Progenitor cell of endocrine pancreas (in vitro differentiated cells): ENCODE measurements at places on chromosomes 6 and 20.
A peak's percentile ranks its signal among the peaks of the same experiment; 100 is the strongest.

DNA sequence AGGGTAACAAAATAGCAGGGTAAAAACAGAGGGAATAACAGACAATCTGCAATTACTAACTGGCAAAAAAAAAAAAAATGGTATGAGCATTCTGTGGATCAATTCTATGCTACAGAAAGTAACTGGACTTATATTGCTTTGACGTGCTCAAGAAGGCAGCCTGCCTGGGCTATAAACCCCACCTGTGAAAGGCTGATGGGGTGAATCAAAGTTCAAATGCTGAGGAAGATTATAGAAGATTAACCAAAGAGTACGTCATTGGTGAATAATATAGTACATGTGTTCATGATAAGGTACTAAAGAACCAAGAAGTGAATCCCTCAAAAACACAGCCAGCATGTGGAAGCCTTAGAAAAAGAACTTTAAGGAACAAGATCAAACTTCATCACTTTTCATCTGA is 441.9 kb upstream of the PTCHD4 start:
- no peak for DNase-seq

DNA sequence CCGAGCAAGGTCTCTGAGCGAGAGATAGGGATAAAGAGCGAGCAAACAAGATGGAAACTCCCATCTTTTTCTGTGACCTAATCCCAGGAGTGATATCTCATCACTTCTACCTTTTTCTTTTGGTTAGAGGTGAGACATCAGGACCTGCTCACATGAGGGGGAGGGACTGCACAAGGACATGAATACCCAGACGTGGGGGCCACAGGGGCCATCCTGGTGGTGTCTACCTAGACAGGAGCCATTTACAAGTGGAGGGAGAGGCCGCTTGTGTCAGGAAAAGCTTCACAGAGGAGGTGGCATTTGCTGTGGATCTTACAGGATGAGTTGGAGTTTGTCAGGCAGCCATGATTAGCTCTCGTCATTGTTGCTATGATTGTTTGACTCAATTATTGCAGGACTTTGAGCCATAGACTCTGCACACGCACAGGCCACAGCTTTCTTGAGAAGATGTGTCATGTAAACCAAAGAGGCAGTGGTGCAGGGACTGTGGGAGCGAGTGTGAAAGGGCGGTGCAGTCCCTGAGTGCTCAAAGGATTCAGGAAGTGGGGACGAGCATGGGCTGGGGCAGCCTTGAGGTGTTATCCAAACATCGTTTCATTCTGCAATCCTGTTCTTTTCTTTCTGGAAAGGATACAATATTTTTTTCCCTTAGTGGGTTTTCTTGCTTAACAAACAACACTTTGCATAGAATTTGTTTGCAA is 7.7 kb downstream of the NPEPL1 start:
- no peak for DNase-seq

DNA sequence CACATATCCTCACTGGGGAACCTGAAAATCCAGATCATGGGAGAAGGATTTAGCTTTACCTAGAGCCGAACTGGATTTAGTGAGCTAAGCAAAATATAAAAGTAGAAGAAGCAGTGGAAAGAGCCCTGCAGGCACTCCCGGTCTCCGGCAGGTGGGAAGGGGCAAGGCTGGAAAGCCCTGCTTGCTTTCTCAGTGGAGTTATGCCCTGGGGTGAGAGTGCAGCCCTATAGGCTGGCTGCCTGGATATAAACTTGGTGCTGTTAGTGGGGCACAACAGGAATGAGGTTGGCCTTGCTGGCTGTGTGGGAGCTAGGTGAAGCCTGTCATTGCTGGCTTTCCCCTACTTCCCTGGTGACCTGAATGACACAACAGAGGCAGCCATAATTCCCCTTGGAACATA is 122.0 kb downstream of the CDK19 start:
- no peak for DNase-seq

DNA sequence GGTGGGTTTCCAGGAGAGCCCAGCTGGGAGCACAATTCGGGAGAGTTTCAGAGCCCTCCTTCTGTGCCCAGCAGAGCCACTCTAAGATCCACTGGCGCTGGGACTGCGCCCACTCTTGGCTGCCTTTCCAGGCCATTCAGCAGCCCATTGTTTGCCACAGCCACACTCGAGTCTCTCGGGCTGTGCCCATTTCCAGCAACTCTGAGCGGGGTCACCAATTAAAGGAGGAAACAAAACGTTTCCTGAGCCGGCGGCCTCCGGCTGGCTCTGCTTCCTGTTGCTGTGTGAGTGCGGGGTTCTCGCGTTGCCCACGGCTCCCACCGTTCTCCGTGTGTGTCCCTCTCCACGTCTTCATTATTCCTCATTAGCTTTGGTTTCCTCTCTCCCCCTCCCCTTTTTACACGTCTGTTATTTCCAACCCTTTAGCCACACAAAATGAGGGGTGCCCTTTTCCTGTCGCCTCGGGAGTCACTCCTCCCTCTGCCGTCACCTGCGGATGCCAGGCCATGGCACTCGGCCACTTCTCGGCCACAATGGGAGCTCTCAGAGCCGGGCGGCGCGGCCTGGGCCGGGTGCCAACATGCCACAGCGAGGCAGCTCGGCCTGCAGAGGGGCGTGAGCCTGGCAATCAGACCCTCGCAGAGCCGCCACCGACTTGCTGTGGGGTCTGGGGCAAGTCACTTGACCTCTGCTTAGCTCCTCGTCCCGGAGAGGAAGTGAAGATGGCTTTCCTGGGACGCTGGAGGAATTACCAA is 94.3 kb upstream of the NKX2-2 start:
- DNase-seq, result no peak

DNA sequence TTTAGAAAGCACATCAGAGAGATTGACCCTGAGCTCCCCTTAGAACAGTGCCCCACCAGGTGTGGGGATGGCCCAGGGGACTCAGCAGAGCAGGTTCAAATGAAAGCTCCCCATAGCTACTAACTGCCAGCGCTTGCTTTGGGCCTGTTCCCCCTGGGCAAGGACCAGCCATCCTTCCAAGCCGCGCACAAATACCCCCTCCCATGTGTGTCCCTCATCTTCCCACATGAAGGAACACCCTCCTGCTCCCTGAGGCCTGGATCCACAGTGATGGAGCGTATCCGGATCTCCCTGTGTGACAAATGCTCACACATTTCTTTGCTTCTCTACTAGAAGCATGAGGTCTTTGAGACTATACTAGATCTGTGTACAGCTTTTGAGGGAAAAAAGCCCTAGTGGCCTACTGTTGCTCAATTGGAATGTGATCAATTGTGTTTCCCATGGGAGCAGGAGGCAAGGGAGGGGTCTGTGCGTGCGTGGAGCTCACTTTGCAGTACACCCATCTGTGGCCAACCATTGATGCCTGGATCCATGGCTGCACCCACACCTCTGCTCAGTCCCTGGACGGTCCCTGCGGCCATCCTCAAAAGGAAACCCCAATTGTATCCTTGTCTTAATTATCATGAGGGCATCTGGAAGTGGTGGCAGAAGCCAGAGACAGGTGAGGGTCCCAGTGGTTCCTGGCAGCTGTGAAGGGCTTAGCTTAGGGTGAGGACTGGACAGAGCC is 1.4 kb upstream of the RAET1G start:
- DNase-seq, result no peak

- DNase-seq, result no peak
Observed at GRCh38 chr6:7897461-7898192, 13.0 kb downstream of the TXNDC5 start.

- DNase-seq, result no peak
Observed at GRCh38 chr6:583635-584034, 73.3 kb downstream of the HUS1B start.

GRCh38 chr6:12012038-12012557 is at the start of gene HIVEP1:
HIVEP1 (plus strand) TSS chr6:12012312; CDS start chr6:12015629, 3,317 bp downstream.
- DNase-seq, result peak; percentile 42

DNA sequence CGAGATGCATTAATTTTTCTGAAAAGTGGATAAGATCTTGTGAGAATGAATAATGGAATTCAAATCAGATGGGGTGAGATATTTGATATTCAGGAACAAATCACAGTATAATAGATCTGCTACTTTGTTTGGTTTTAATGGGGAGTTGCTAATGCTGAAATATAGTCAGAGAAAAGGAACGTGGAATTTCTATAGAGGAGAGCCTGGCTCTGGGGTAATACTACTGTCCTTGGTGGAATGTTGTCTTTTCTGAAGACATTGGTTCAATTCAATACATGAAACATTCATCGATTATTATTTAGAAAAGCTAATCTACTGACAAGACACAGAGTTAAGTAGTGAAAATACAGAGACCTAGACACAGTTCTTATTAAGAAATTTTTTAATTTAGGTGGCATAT is 108.6 kb downstream of the ESR1 start:
- DNase-seq, result no peak

- DNase-seq, result no peak
Observed at GRCh38 chr6:145789443-145789842, 25.2 kb downstream of the FBXO30 start.

GRCh38 chr20:17014756-17015366 is 212.0 kb upstream of the PCSK2 start:
- no peak for DNase-seq

- DNase-seq, result no peak
Observed at GRCh38 chr6:157281570-157281969, 41.7 kb downstream of the TMEM242 start.

- DNase-seq, result no peak
Observed at GRCh38 chr20:60013296-60014139, 55.3 kb downstream of the CDH26 start.

DNA sequence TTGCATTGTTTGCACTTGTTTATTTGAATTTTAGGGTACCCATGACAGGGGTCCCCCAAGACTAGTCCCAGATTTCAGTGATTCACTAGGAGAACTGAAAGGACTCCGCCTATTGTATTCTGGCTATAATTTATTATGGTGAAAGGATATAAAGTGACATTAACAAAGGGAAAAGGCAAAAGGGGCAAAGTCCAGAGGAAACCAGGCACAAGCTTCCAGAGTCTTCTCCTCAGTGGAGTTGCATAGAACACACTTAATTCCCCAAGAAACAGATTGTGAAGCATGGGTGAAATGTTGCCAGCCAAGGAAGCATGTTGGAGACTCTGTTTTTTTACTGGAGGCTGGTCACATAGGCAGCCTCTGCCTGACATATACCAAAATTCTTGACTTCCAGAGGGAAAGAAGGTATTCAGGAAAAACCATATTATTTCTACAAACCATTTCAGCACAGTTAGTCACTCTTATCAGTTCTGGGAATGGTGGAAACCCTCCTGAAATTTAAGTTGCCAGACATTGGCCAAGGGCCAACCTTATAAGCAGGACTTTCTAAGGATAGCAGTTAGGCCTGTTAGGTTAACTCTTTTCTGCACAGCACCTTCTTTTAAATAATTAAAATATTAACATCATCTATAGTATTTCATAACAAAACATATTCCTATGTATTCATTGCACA is 71.8 kb downstream of the FIG4 start:
- DNase-seq, result no peak

GRCh38 chr20:37406010-37406998 is 60.4 kb downstream of the SRC start:
- DNase-seq, result no peak

GRCh38 chr6:51812231-51812630 is 275.2 kb downstream of the PKHD1 start:
- DNase-seq, result no peak

- no peak for DNase-seq
Observed at GRCh38 chr6:153624528-153624927, 414.5 kb upstream of the OPRM1 start.

GRCh38 chr20:63070301-63070625 is 63.5 kb upstream of the BHLHE23 start:
- no peak for DNase-seq

GRCh38 chr6:36149476-36149875 is 19.2 kb downstream of the MAPK13 start:
- no peak for DNase-seq

DNA sequence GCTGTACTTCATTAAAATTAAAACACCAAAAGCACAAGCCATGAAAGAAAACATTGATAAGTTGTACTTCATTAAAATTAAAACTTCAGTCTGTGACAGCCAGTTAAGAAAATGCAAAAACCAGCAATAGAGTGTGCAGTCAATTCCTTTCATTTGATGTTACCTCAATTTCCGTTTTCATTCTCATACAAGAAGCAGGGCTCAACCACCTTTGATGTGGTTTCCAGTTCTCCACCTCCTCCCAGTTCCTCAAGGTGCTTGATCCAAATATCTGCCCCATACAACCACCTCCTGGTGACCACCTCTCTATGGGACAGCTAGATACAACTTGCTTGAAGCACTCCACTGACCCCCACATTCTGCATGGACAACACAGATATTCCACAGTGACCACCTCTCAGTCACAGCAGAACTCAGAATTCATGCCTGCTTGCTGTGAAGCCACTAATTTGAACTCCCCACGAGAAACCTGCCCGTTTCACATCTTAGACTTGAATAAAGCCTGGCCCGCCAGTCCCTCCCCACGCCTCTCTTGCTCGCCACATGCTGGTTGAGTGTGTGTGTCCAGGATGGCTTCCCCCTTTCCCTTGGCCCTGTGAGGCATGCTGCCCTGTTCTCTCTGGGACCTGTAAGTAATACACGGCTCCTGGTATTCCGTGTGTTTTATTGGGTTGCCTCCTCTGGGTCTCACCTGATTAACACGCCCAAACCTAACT is 66.1 kb downstream of the FAM50B start:
- no peak for DNase-seq

DNA sequence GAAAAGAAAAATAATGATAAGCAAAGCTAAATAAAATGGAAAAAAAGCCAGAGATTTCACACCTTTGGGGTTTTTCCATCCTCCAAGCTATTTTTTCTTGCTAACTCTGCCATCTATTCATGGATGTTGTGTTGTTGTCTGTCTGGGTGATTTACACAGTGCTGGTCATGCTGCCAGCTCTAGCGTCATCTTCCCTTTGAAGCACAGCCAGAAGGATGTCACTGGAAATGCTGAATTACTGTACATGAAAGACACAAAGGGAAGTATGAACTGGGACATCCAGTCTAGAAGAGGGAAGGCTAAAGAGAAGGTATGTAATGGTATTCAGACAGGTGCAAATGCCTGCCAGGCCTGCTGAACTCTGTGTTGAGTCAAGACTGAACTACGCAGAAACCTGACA is 241.9 kb upstream of the STXBP5 start:
- DNase-seq, result no peak

DNA sequence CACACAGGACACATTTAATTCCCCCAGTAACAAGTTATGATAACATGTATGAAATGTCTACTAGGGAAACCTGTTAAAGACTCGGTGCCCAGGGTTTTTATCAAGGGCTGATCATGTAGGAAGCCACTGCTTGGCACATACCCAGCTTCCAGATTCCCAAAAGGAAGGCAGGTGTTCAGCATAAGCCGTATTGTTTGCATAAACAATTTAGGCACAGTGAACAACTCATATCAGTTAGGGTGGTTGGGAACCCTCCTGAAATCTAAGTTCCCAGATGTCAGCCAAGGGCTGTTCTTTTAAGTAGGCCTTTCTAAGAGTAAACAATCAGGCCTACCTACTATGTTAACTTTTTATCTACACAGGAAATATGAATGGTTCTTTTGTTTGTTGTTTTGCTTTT is 74.1 kb downstream of the ASXL1 start:
- DNase-seq, result no peak
